ENCODE measurements at places on chromosomes 2 and 18.
A peak's percentile ranks its signal among the peaks of the same experiment; 100 is the strongest.

GRCh38 chr2:85706063-85706462, 11.9 kb downstream of the GNLY start:
- DNase-seq = no peak
- no peaks in the 10 kb centered on the region for H3K36me3 ChIP-seq
- no peak overlapping the region for H3K4me3 ChIP-seq
- no peak overlapping the region for H3K27ac ChIP-seq
- peaks cover 10% of the 10 kb centered on the region for H3K27me3 ChIP-seq

GRCh38 chr2:203580844-203581243, 45.7 kb upstream of the RAPH1 start:
- no peaks in the 10 kb centered on the region for H3K27me3 ChIP-seq
- no peak for DNase-seq
- H3K36me3 ChIP-seq = no peaks in the 10 kb centered on the region
- H3K27ac ChIP-seq = no peak overlapping the region

GRCh38 chr2:51329512-51329911, 297.6 kb upstream of the NRXN1 start:
- no peaks in the 10 kb centered on the region for H3K27me3 ChIP-seq
- H3K36me3 ChIP-seq = no peaks in the 10 kb centered on the region
- no peak overlapping the region for H3K4me3 ChIP-seq
- no peaks in the 10 kb centered on the region for H3K4me1 ChIP-seq

DNA sequence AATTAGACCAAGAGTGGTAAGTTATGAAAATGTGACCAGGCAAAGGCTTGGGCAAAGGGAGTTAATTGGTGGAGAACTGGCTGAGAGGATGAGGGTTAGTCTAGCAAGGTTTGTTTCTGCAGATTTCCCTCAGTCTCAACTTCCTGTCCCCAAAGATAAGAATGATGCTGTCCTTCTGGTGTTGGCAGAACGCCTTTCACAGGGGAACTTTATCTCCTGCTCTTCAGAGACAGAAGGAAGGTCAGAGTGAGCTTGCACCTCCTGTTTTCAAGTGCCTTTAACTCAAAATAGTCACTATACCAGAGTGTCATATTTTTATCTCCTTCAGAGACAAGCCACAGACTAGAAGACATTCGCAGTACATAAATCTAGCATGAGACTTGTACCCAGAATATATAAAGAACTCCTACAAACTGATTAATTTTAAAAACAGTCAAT, 95.7 kb downstream of the TEX51 start:
- H3K4me1 ChIP-seq = peaks cover 15% of the 10 kb centered on the region
- no peak for DNase-seq
- H3K27ac ChIP-seq = no peak overlapping the region
- H3K27me3 ChIP-seq = no peaks in the 10 kb centered on the region
- H3K36me3 ChIP-seq = no peaks in the 10 kb centered on the region
- no peak overlapping the region for H3K4me3 ChIP-seq

DNA sequence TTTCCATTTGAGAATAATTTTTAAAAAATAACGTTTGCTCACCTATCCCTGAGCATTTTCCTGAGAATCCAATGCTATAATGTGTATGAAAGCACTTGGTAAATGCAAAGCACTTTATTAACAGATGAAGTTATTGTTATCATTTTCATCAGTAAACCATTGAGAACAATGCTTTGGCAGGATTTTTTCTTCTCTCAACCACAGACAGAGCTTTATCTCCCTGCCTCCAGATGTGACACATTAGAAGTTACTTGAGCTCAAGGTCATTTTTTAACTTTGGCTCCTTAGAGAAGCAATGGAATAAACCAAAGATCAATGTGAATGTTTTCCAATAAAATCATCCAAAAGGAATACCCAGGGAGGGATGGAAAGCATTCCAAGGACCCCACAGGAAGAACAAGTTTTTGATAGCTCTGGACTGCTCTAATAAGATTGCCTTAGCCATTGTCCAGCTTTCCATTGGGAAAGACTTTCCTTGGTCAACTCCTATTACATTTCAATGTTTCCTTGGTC, 118.9 kb upstream of the NT5C1B start:
- H3K27ac ChIP-seq = no peak overlapping the region
- no peaks in the 10 kb centered on the region for H3K4me1 ChIP-seq
- no peaks in the 10 kb centered on the region for H3K27me3 ChIP-seq
- H3K36me3 ChIP-seq = no peaks in the 10 kb centered on the region

GRCh38 chr18:3493501-3494244, 43.7 kb downstream of the TGIF1 start:
- H3K36me3 ChIP-seq = no peaks in the 10 kb centered on the region
- H3K4me1 ChIP-seq = no peaks in the 10 kb centered on the region
- H3K27me3 ChIP-seq = peaks cover 27% of the 10 kb centered on the region
- no peak overlapping the region for H3K4me3 ChIP-seq

DNA sequence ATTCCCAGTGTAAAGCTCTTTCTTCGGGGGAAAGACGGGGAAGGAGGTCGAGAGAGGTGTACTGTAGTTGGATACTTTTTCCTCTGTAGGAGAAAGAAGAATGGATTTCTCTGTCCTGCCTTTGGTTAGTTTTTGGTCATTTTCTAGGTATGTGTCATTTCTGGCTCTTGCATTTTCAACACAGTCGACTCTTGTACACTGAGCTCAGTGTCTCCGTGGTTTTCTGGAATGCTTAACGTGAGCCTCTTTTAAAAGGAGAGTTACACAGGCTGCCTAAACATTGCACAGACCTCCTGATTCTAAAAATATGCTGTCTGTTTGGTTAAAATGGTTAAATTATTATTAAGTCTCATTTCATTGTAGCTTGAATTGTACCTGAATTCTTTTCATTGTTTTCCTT, 21.8 kb upstream of the GLS start:
- no peaks in the 10 kb centered on the region for H3K36me3 ChIP-seq
- H3K27me3 ChIP-seq = no peaks in the 10 kb centered on the region
- H3K4me1 ChIP-seq = peaks cover 21% of the 10 kb centered on the region
- peak overlapping the region; percentile 33 for H3K27ac ChIP-seq
- no peak for DNase-seq

- H3K36me3 ChIP-seq = peaks cover 3% of the 10 kb centered on the region
- no peak for DNase-seq
- H3K4me1 ChIP-seq = no peaks in the 10 kb centered on the region
- no peak overlapping the region for H3K4me3 ChIP-seq
These were observed 4.8 kb upstream of the STAT4 start for GRCh38 chr2:191155608-191156071.

DNA sequence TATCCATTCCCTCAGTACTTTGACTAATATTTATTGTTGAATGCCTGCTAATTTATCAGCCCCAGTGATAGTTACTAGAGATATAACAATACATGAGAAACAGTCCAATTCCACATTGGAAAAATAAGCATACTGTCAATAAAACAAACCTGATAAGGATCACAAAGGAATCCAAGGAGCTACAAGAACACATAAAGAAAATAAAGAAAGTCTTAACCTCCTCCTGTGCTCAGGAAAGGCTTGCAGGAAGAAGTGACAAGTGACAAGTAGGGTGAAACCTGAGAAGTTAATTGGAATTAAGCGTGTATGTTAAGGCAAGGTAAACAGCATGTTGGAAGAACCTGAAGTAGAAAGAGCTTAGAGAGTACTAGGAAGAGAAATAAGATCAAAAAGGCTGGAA, 20.3 kb upstream of the ASNSD1 start:
- H3K4me1 ChIP-seq = peaks cover 20% of the 10 kb centered on the region
- H3K27me3 ChIP-seq = no peaks in the 10 kb centered on the region
- DNase-seq = no peak
- no peaks in the 10 kb centered on the region for H3K36me3 ChIP-seq
- no peak overlapping the region for H3K4me3 ChIP-seq
